Activated naive CD4-positive, alpha-beta T cell treated with anti-CD3 and anti-CD28 coated beads, Interleukin-2, amount 10 ng/mL, durations not matched to agents 5 hours and 36 hours (primary cell): ENCODE measurements at places on chromosomes 5 and 9. TPM values are rescaled to one million over a fixed set of nuclear protein-coding genes. Genes with fewer than 3 reads are reported as not detected.

SLC45A2 gene
- total RNA-seq = not detected

INSYN2B gene
- not detected for total RNA-seq

SMIM3 gene
- total RNA-seq = 12.6 TPM

HINT2 gene
- total RNA-seq = 59.6 TPM

ADAMTSL2 gene
- not detected for total RNA-seq

SH3RF2 gene
- total RNA-seq = not detected

ADAMTS13 gene
- total RNA-seq = 1.6 TPM

LHX3 gene
- total RNA-seq = not detected

GRIN1 gene
- not detected for total RNA-seq

PCDHB2 gene
- total RNA-seq = 0.05 TPM

EIF4E1B gene
- total RNA-seq = not detected

PTAR1 gene
- total RNA-seq = 63.2 TPM

DMRT3 gene
- not detected for total RNA-seq

BASP1 gene
- 0.22 TPM for total RNA-seq

XRCC4 gene
- total RNA-seq = 8.1 TPM

CLPTM1L gene
- 94.9 TPM for total RNA-seq

AGXT2 gene
- not detected for total RNA-seq

BAAT gene
- not detected for total RNA-seq

LRRC19 gene
- total RNA-seq = not detected

APC gene
- 31.7 TPM for total RNA-seq

OR1J2 gene
- not detected for total RNA-seq

MARCOL gene
- not detected for total RNA-seq

SOHLH1 gene
- total RNA-seq = not detected

HSD17B4 gene
- total RNA-seq = 62.5 TPM

LCN2 gene
- total RNA-seq = not detected

SWI5 gene
- total RNA-seq = 12.1 TPM

STK32A gene
- total RNA-seq = not detected

SLC35D2 gene
- total RNA-seq = 16.0 TPM

ZFP2 gene
- 0.29 TPM for total RNA-seq
